ENCODE measurements at places on chromosomes 11 and 22. TPM values are rescaled to one million over a fixed set of nuclear protein-coding genes. Genes with fewer than 3 reads are reported as not detected.

GUCY1A2 gene
- total RNA-seq = not detected

CSNK2A3 gene
- 1.2 TPM for total RNA-seq

FOSL1 gene
- 25.9 TPM for total RNA-seq

OR51I1 gene
- not detected for total RNA-seq

OR5AP2 gene
- not detected for total RNA-seq

SLC37A2 gene
- total RNA-seq = 0.44 TPM

PRR33 gene
- 0.05 TPM for total RNA-seq

TMEM45B gene
- total RNA-seq = 0.39 TPM
